ENCODE measurements at places on chromosomes 1 and 21.

GRCh38 chr1:46001081-46001785 is 131.2 kb downstream of the PIK3R3 start:
- no peak for DNase-seq

DNA sequence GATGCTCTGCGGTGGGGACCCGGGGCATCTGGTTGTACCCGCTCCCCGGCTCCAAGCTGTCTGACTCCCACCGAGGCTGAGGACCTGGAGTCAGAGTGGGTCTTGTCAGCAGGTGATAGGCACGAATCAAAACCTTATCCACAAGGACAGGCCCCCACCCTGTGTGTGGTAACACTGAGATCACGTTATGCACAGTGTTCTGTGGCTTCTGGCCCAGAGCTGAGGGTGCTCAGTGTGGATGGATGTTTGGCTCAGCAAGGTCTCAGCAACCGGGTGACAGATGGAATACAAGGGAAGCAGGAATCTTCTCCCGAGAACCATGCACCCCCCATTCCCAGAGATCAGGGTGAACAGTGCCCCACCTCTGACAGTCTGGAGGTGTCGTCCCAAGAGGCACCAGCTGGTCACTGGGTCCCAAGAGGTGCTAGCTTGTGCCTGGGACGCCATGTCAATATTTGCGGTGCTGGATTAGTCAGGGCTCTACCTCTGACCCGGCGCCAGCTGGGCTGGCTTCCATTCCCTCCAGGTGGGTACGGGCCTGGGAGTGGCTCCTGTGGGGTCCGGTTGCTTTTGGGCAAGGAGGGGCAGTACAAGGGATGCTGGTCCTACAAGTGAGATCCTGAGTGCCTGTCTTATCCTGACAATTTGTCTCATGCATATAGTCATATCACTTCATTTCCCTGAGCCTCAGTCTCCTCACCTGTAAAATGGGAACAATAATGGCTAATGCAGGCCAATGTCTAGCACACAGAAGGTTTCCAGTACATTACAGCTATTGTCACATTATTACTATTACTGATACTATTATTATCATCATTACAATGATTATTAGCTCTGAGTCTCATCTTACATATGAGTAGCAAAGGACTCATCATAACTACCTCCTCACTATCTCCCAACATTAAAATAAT is 957 bp downstream of the CAPN9 start:
- no peak for DNase-seq

- no peak for DNase-seq
These were observed 234.9 kb downstream of the TNR start for GRCh38 chr1:175508320-175509110.

- DNase-seq = no peak
These were observed 12.3 kb downstream of the KCNA2 start for GRCh38 chr1:110593902-110594301.

GRCh38 chr1:89550995-89551394 is 26.4 kb downstream of the LRRC8B start:
- no peak for DNase-seq

DNA sequence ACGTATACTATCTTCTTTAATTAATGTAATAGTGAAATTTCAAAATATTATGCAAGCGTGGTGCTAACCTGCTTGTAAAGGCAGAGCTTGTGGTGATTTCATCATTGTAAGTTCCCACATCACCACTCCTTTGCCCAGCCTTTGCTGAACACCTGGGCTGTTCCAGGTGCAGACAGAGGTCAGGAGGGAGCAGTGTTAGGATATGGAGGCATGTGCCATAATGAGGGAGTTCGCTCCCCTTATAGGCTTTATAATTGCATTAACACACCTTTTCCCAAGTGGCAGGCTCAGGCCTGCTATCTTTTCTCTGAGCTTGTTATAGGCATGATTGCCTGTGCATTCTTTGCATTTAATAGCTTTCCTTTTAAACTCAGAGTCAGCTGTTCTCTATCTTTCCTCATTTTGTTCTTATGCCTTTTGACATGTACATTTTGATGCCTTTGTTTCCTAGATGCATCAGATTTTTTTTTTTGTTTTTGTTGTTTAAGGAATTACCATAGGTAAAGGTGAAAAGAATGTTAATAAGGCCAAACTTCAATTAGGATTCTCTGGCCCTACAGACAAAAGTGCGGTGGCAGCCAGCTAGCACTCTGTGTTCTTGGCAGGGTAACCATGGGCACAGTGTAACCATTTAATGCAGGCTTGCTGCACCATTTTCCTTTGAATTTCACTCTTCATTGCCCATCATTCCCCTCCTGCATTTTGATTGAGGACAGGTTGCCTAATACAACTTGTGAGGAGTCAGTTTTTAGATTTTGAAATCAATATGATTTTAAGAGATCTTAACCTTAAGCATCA is 12.6 kb downstream of the NPL start:
- DNase-seq = no peak

DNA sequence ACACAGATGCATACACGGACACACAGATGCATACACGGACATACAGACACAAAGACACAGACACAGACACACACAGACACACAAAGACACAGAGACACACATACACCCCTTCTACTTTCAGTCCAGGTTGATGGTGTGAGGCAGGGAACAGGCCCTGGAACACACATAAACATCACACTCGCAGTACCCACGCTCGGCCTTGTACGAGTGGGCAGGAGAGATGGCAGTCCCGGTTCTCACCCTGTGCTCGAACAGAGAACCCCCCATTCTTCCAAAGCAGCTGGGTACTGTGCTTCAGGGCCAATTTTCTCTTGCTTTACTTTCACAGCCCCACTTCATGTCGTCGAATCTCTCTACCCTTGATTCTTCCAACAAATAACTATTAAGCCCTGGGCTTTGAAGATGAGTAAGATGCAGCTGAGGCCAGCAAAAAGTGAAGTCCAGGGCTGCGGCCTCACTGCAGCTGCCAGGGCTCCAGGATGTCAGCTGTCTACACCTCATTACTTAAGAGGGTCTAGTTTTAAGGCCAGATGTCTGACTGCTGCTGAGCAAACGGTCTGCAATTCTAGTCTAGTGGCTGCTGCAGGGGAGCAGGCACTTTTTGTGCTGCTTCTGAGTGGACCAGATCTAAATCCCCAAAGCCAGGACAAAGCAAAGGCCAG is 90.1 kb downstream of the PGBD5 start:
- DNase-seq = peak; percentile 37

- no peak for DNase-seq
These were observed 6.4 kb upstream of the TSPAN1 start for GRCh38 chr1:46168477-46168876.

DNA sequence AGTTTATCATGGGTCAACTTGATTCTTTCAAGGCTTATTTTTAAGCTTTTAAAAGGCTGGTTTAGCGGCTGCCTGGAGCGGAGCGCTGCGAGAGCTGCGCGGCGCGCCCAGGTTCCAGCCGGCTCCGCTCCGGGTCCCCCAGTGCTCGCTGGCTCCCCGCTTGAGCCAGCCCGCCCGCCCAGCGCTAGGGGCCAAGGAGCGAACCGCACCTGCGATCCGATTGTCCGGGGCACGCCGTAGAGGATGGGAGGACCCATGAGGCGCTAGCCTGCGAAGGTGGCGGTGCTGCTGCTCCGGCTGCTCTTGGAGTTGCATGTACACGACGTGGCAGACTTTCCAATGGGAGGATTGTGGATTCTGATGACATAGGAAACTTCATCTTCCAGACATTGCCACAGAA is 9.9 kb upstream of the CFHR4 start:
- no peak for DNase-seq

GRCh38 chr1:53484705-53485477 is 25.7 kb downstream of the DMRTB1 start:
- DNase-seq = no peak

GRCh38 chr21:39568361-39568760 is 44.4 kb upstream of the B3GALT5 start:
- no peak for DNase-seq

DNA sequence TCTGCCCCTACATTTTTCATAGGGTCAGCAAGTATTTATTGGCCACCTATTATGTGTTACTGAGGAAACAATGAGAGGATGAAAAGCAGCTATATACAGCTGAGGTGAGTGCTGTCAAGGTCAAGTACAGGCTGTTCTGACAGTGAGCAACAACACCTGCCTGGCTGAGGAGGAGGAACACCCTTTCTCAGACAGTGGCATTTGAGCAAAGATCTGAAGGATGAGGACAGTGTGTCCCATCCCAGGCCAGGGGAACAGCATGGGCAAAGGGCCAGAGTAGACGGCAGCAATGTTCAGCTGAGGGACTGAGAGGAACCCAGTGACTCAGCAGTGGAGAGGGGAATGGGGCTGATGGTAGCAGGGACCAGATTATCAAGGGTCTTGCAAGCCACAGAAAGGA is 101.0 kb downstream of the ELAVL4 start:
- no peak for DNase-seq

GRCh38 chr1:185448591-185449186 is 131.6 kb upstream of the IVNS1ABP start:
- peak; percentile 7 for DNase-seq

GRCh38 chr21:15063814-15064575 is 805 bp downstream of the NRIP1 start:
- peak; percentile 44 for DNase-seq

DNA sequence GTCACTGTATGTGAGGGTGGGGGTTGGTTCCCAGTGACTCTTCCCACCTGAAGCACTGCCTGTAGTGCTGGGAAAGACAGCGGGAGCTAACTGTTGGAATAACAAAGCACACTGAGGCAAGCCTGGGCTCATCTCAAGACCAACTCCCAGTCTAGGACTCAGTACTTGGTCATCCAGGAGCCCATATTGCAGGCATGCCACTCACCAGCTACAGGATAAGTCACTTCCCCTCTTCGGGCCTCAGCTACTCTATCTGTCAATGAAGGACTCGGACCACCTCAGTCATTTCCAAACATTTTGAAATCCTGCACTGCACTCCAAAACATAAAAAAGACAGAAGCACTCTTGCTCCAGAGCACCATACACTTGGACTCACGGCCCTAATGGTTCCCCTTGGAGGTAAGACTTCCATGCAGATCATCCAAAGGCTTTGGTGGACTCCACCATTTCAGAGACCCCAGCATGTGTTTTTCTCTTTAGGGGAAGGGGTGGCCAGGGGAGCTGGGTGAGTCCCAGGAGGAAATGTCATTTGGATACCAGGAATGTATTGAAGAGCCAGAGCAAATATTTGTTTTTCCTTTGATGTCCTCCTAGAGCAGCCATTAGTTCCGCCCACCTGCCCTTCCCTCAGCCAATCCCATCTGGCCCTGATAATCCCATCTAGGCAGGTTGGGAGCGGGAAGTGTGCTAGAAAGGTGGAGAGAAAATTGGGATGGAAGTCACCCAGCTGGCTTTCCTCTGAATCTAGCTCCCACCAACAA is 3.1 kb downstream of the NUAK2 start:
- DNase-seq = no peak

- DNase-seq = peak; percentile 70
These were observed 35.3 kb upstream of the POFUT2 start for GRCh38 chr21:45322960-45323461.

GRCh38 chr1:84619383-84620102 is 45.3 kb upstream of the CTBS start:
- DNase-seq = peak; percentile 53

DNA sequence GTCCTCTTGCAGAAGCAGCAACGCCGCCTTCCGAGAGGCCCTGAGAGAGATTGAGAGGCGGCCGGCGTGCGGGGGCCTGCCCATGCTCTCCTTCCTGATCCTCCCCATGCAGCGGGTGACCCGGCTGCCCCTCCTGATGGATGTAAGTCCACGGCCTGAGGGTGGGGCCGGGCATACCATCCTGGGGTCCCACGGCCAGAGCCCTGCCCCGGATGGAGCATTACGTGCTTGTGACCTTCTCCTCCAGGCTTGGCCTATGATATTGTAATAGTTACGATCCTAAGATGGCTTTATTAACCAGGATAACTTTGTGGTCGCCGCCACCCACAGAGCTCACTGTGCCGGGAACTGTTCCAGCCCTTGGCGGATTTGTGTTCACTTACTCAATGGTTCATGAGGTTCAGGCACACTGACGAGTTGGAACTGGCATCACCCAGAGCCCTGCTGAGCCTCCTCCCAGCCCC is 18.9 kb downstream of the ARHGEF16 start:
- peak; percentile 61 for DNase-seq

DNA sequence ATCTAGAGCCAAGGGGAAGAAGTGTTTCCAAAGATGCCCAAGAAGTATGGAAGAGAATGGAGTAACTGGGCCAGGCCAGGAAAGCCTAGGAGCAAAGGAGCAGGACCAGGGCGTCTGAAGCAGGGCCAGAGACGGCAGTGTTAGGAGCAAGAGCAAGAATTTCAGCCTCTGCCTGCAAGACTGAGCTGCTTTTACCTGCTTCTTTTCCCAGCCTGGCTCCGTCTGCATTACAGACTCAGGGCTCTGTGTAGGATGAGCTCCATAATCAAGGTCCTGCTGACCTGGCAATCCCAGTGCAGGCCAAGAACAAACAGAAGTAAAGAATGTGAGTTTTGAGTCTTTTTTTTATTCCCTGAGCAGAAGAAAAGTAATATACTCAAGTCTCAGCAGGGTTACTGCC is 10.1 kb downstream of the FMO1 start:
- no peak for DNase-seq

GRCh38 chr1:26234644-26235370 is 807 bp downstream of the CEP85 start:
- DNase-seq = peak; percentile 29

- DNase-seq = no peak
These were observed 6.1 kb upstream of the DDX20 start for GRCh38 chr1:111749628-111750027.

- DNase-seq = no peak
These were observed 36.1 kb upstream of the PRKACB start for GRCh38 chr1:84107955-84108354.

- DNase-seq = no peak
These were observed 38.8 kb upstream of the CTBS start for GRCh38 chr1:84613026-84613425.

GRCh38 chr1:42317308-42317707 is 17.7 kb downstream of the FOXJ3 start:
- no peak for DNase-seq

GRCh38 chr1:52996653-52997052 is 65.4 kb upstream of the PODN start:
- DNase-seq = no peak

DNA sequence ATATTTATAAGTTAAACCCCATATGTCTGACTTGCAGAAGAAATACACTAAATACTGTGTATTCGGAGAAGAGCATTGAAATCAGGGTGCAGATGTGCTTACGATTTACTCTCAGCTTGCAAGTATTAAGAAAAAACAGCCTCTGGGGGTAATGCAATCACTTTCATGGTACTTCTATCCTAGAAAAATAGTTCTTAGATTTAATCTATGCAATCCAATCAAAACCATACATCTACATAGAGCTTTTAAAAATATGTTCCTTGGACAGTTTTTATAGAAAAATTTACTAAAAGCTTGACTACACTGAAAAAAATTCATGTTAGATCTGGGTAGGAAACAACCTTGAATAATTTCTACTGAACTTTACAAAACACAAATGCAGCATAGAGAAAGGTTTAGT is 890.3 kb upstream of the ADGRL2 start:
- DNase-seq = no peak
